A375 (cell line): ENCODE measurements at places on chromosomes 5 and 9. TPM values are rescaled to one million over a fixed set of nuclear protein-coding genes. Genes with fewer than 3 reads are reported as not detected.

The GRXCR2 gene
- total RNA-seq = not detected in 2 replicates

The GDNF gene
- 0.45 and 1.5 TPM in 2 replicates for total RNA-seq

The CCL27 gene
- total RNA-seq = 0.23 and 0.50 TPM in 2 replicates

The CXCL14 gene
- total RNA-seq = 0.11 TPM in 1 of 2 replicates, not detected in the other

The GLIPR2 gene
- 1.2 and 2.3 TPM in 2 replicates for total RNA-seq

The ANKRD31 gene
- 0.32 and 0.34 TPM in 2 replicates for total RNA-seq

The PCDHB16 gene
- 7.7 and 7.9 TPM in 2 replicates for total RNA-seq

The OTP gene
- total RNA-seq = not detected in 2 replicates

The KIF20A gene
- 60.6 and 61.7 TPM in 2 replicates for total RNA-seq

The PALM2AKAP2 gene
- total RNA-seq = 12.2 and 14.0 TPM in 2 replicates

The DIRAS2 gene
- total RNA-seq = not detected in 2 replicates

The PURA gene
- total RNA-seq = 8.9 and 11.4 TPM in 2 replicates

The SLC34A3 gene
- not detected in 2 replicates for total RNA-seq

The C9orf43 gene
- total RNA-seq = 0.42 and 0.45 TPM in 2 replicates

The TMEM252 gene
- not detected in 2 replicates for total RNA-seq

The CCL21 gene
- total RNA-seq = not detected in 2 replicates

The FRMD3 gene
- total RNA-seq = 6.4 and 8.4 TPM in 2 replicates

The TERT gene
- 4.1 and 5.4 TPM in 2 replicates for total RNA-seq

The SMIM33 gene
- total RNA-seq = not detected in 2 replicates

The GAS1 gene
- total RNA-seq = 1.4 and 2.3 TPM in 2 replicates

The MEIKIN gene
- total RNA-seq = not detected in 2 replicates

The DMRT3 gene
- total RNA-seq = not detected in 2 replicates

The PCDHGA11 gene
- total RNA-seq = 0.30 and 0.96 TPM in 2 replicates

The HTR4 gene
- total RNA-seq = not detected in 2 replicates

The RIMOC1 gene
- total RNA-seq = 11.4 and 12.8 TPM in 2 replicates

The FBXW11 gene
- total RNA-seq = 53.5 and 53.7 TPM in 2 replicates

The IFNA2 gene
- not detected in 2 replicates for total RNA-seq

The REEP2 gene
- 16.9 and 18.6 TPM in 2 replicates for total RNA-seq

The ADCY2 gene
- 0.69 TPM in 1 of 2 replicates, not detected in the other for total RNA-seq

The CARTPT gene
- not detected in 2 replicates for total RNA-seq

The FOXD4L3 gene
- total RNA-seq = not detected in 2 replicates

The LAMC3 gene
- total RNA-seq = 0.11 and 1.5 TPM in 2 replicates

The FUBP3 gene
- total RNA-seq = 97.1 and 105 TPM in 2 replicates

The IL5 gene
- not detected in 2 replicates for total RNA-seq

The MTREX gene
- 106 and 157 TPM in 2 replicates for total RNA-seq

The TRIO gene
- total RNA-seq = 82.2 and 113 TPM in 2 replicates

The SHB gene
- total RNA-seq = 29.7 and 31.8 TPM in 2 replicates

The TAS2R1 gene
- total RNA-seq = not detected in 2 replicates

The EFNA5 gene
- total RNA-seq = 4.1 and 4.3 TPM in 2 replicates
